ENCODE measurements at places on chromosomes 1 and 21.

- DNase-seq: no peak
Measured at GRCh38 chr1:98849969-98850636, 154.6 kb downstream of the PLPPR5 start.

GRCh38 chr1:91572044-91572443 is 71.4 kb downstream of the CDC7 start:
- no peak for DNase-seq

GRCh38 chr1:218426343-218426657 is 81.2 kb downstream of the TGFB2 start:
- DNase-seq: no peak

DNA sequence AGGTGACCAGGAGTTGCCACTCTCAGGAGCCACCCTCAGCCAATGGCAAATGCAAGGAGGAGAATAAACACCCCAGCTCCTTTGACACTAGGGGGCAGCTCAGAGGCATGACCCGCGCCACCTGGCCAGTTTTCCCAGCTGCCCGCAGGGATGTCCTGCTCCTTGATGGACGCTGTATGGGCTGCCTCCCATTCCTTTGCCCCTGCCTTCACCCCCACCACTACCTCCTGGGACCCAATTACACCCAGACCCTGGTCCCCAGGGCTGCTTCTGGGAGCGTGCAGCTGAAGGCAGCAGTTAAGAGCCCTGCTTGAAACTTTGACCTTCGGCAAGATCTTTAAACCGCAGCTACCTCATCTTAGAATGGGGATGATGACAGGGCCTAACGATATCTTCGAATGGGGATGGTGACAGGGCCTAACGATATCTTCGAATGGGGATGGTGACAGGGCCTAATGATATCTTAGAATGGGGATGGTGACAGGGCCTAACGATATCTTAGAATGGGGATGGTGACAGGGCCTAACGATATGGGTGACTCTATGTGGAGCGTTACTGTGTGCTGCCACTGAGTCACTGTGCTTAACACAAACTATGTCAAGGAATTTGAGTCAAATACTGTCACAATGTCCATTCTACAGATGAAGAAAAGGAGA is 163.0 kb upstream of the KAZN start:
- DNase-seq: no peak

- peak; percentile 14 for DNase-seq
Measured at GRCh38 chr1:58249737-58250586, 296.6 kb downstream of the OMA1 start.

- peak; percentile 60 for DNase-seq
Measured at GRCh38 chr1:1290238-1290731, 10.0 kb downstream of the SCNN1D start.

DNA sequence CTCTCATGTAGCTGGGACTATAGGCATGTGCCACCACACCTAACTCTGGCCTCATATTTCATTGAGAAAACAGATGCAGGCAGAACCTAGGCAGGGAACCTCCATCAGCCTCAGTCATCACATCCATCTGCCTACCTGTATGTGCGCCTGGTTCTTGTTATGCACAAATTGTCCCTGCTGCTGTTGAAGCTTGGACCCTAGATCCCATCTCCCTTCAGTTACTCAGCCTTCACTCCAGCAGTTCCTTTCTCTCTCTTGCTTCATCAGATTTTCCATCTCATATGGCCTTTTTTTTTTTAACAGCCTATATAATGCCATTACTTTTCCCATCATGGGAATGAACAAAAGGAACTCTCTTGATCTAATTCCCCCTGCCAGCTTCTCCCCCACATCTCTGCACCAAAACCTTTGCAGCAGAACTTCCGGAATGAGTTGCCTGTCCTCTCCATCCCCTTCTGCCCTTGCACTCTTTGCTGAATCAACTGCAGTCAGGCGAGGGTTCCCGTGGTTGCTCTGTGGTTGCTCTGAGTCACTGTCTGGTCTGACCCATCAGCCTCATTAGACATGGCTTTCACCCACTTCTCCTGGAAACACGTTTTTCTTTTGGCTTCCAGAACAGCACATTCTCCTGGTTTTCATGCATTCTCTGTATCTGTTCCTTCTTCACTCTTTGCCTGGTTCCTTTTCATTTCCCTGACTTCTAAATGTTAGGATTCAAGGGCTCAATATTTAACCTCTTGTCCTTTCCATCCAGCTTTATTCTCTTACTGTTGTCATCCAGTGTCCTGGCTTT is 41.5 kb downstream of the UBE4B start:
- peak; percentile 95 for DNase-seq

DNA sequence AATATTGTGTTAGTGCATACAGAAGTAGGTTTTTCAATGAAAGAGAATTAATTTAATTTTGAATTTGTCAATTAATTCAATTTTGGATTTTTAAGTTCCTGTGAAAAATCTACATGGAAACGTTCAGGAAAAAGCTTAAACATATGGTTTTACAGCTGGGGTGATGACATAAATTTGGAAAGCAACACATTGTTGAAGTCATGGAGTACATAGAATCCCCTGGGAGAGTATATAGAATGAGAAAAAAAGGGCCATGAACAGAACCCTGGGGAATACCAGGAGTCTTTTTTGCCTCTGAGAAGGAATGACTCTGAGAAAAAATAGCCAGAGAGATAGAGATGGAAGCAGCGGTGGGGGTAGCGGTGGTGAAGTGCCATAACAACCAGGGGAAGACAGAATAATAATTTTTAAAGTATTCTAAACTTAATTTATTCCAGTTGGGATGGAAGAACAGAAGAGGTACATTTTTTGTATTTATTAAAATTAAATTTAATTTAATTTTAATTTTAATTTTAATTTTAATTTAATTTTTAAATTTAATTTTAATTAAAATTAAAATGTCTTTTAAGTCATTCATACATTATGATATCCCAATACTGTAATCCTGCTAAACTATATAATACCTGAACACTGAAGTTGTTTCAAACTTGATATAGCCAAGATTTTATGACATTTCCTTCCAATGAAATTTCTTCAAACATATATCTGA is 48.9 kb downstream of the NME7 start:
- DNase-seq: no peak

- no peak for DNase-seq
Measured at GRCh38 chr1:244515680-244516079, 54.6 kb downstream of the CATSPERE start.

DNA sequence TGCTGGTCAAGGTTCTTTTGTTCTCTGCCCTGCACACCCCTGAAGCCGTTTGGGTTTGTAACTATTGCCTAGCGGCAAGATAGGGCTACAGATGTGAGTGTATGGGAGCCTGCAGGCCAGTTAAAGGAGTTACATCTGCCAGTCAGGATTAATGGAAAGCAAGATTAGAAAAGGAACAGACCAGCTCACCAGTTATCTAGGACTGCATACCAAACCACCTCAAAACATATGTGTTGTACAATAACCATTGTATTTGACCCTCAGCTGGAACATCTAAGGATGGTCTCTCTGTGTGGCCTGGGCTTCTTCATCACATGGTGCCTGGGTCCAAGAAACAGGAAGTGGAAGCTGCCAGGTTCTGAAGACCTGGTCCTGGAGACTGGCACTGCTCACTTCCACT is 52.5 kb upstream of the FBXO28 start:
- no peak for DNase-seq

DNA sequence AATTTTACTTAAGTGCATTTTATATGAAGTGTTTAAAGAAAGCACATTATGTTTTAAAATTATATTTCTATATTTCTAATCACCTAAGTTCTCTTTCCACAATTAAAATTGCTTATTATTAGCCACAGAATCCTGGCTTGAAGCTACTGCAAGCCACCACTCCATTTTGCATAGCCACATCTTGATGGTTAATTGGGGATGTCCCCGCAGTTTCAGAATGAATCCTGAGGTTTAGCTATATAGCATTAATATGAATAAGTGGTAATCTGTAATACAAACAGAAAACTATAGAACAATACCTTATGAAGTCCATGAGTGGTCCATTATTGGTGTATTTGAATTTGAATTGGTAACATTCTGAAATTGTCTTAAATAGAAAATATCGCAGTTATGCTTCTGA is 11.6 kb upstream of the GOLPH3L start:
- no peak for DNase-seq

GRCh38 chr1:163414778-163415177 is 93.0 kb downstream of the NUF2 start:
- DNase-seq: no peak

GRCh38 chr21:41715649-41716281 is 51.1 kb downstream of the RIPK4 start:
- no peak for DNase-seq

GRCh38 chr1:201905234-201905890 is 16.7 kb downstream of the SHISA4 start:
- DNase-seq: no peak

- no peak for DNase-seq
Measured at GRCh38 chr1:12123172-12123571, 43.6 kb upstream of the TNFRSF1B start.

DNA sequence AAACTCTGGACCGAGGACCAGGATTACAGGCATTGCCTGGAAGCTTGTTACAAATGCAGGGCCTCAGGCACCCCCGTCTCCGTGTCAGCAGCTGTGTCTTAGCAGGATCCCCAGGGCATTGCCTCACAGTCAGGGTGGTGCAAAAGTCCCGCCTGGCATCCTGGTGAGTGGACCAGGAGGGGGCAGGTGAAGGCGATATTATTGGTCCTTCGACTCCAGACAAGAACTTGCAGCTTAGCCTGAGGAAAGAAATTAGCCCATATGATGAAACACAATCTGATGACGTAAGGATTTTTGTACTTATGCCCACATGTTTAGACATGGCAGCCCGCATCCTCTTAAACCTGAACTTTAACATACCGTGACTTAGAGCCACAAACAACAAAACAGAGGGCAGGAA is 40.8 kb downstream of the RSPH1 start:
- DNase-seq: no peak

DNA sequence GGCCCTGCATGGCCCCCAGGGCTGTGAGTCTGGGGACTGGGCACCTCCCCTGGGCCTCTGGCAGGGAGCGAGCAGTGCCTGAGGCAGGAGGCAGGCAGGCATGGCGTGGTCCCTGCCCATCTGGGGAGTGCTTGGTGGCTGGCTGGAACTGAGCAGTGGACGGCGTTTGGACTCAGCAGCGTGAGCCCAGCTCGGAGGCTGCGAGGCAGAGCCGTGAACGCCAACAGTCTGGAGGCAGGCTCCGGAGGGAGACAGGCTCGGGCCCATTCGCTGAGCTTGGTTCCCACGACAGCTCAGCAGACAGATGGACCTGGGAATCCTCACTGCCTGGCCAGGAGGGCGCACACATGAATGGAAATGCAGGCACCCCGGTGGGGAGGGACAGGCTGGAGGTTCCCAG is 160.7 kb upstream of the POU3F1 start:
- DNase-seq: no peak

- DNase-seq: no peak
Measured at GRCh38 chr21:42135386-42136052, 64.4 kb downstream of the UMODL1 start.

DNA sequence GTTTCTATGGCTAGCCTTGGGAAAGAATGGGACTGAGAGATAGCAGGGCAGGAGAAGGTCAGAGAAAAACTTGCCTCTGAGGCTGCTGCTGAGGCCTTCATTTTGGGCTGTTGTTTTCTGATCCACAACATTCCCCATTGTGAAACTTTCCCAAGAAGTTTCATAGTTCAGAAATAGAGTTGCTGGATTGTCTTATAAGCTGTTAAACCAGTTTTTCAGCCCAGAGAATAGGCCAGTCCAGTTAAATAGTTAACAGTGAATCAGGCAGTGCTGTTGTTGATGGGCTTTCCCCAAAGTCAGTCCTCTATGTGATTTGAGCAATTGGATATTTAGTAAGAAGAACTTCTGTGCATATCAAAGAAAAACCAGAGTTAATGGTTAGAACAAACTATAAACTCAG is 77.0 kb downstream of the C21orf91 start:
- DNase-seq: no peak

DNA sequence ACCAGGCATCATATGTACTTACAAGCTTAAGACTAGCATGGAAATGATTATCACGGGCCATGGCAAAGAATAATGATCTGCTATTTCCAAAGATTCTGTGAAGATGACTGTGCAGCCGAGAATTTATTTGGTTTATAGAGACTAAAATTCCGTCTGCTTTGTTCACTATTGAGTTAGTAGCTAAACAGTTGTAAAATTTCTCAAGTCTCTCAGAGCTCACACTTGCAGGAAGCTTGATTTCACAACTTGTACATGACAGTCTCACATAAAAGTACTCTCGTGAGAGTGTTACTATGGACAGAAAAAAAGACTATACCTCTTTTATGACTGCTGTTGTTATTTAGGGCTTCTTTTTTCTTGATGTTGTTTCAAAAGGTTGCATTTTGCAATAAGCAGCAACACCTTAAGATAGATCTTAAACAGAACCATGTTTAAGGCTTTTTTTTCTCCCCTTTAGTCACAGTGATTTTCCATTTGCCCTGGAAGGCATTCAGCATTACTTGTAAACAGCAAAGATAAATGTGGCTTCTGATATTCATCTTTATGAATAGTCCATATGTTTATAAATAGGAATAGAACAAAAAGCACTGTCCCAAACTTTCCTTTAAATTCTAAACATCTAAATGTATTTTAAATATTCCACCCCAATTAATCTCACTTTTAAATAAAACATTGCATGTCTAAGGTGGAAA is 24.8 kb downstream of the ST6GALNAC5 start:
- no peak for DNase-seq

DNA sequence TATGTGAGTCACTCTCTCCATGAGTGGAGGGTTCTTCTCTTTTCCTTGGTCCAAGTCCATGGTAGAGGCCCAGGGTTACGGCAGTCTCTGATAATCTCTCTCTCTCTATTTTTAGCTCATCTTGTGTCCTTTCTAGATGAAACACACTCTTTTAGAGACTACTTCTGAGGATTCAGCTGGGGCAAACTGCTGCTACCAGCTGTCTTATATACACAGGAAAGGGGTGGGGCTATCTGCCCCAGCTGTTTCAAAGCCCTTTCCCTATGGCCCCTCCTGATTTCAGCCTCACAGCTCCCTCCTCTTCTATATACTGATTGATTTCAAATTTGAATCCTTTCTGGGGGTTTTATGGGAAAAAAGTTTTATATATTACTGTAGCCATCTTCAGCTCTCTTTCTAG is 324.8 kb downstream of the RWDD3 start:
- no peak for DNase-seq

DNA sequence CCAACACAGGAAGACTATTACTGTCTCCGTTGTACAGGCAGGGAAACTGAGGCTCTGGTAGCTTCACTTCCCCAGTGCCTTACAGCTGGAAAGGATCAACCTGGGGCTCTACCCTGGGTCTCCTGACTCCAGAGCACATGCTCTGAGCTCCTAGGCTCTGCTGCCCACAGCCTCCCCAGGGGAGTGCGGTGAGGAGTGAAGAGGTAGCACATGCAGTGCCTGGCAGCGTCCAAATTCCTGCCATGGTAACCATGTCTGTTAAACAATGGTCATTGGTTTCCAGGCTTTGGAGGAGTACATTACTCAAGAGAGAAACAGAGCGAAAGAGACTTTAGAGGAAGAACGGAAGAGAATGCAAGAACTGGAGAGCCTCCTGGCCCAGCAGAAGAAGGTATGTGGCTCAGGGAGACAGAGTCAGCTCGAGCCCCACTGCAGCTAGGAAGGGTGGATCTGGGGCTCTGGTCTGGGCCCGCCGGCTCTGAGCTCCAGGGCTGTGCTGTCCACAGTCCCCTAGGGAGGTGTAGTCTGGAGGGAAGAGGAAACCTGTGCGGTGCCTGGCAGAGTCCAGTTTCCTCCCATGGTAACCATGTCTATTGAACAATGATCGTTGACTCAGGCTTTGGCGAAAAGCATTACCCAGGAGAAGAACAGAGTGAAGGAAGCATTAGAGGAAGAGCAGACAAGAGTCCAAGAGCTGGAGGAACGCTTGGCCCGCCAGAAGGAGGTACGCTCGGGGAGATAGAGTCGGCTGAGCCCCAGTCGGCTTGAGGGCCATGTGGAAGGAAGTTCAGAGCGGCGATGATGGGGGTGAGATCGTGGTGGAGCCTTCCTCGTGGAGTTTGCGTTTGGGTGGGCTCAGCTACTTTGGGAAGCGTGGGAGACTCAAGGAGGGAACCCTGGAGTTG is 64.6 kb upstream of the EFHD2 start:
- no peak for DNase-seq

All from lung microvascular endothelial cell (primary cell).